ENCODE measurements at places on chromosomes 2 and 18.

- no peak for DNase-seq
Measured at GRCh38 chr18:70693246-70693645, 404.4 kb downstream of the SOCS6 start.

DNA sequence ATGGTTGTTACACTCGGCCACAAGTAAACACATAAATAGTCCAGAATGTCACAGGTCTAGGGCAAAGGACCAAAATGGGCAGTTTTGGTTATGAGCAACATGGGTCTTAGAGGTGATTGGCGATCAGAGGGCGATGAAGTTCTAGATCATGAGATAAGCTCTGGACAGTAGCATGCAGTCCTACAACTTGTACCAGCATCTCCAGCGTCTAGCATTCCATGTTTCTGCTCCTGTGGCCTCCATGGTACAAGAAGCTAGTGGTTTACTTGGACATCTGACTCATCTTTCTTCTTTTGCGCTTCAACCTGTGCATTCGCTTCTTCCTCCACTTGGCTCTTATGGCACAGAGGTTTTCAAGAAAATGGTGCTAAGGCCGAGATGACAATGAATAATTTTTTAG lies 8.9 kb upstream of the MMADHC start:
- no peak for DNase-seq

- DNase-seq: no peak
Measured at GRCh38 chr2:37997629-37998028, 72.5 kb downstream of the RMDN2 start.

DNA sequence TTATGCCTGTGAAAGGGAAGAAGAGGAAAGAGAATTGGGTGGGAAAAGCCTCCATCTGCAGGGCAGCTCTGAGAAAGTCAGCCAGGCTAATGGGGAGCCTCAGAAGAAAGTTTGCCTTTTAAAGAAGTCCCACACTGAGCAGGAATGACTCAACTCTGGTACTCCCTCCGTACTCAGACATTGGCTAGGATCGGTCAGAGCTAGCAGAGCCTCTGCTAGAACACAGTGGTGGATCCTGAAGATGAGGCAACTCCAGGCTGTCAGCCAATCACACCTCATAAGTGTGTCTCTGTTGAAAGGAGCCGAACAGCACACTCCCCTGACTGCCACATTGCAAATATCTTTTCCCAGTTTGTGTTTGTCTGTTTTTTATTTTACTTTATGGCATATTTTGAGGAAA lies 96.9 kb downstream of the HNRNPLL start:
- DNase-seq: no peak

DNA sequence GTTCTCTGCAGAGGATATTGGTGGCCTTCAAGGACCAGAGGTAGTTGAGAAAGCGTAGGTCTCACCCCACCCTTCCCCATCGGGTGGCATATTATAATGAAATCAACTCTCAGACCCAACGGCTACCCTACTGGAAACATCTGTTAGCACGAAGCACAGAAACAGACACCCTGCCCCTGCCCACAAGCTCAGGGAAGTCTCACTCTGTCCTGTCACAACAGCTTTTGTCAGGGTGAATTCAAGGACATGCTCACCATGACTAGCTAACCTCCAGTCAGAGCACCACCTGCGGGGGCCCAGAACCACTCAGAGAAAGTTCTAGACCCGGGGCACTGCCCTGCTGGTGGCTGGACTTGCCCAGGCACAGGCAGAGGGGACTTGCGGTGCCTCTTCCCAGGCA lies 3.5 kb upstream of the B3GNT7 start:
- no peak for DNase-seq

DNA sequence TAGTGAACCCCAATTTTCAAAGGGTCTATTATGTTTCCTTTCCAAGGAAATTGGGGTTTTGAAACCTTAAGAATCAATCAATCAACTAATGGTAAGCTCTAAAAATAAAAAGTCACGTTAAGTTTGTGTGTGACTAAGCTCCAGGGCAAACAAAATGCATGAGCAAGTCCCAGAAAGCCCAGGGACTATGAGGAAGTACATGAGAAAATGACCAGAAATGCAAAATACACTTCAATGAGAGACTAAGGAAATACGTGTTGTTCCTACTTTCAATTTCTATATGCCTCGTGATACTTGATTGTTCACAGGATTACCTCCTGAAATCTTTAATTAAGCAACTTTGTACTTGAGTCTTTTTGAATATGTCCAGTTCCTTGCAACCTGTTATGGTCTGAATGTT lies 684.4 kb upstream of the SYT4 start:
- DNase-seq: no peak

- DNase-seq: peak; percentile 59
Measured at GRCh38 chr2:197168705-197169104, 141.9 kb downstream of the ANKRD44 start.

DNA sequence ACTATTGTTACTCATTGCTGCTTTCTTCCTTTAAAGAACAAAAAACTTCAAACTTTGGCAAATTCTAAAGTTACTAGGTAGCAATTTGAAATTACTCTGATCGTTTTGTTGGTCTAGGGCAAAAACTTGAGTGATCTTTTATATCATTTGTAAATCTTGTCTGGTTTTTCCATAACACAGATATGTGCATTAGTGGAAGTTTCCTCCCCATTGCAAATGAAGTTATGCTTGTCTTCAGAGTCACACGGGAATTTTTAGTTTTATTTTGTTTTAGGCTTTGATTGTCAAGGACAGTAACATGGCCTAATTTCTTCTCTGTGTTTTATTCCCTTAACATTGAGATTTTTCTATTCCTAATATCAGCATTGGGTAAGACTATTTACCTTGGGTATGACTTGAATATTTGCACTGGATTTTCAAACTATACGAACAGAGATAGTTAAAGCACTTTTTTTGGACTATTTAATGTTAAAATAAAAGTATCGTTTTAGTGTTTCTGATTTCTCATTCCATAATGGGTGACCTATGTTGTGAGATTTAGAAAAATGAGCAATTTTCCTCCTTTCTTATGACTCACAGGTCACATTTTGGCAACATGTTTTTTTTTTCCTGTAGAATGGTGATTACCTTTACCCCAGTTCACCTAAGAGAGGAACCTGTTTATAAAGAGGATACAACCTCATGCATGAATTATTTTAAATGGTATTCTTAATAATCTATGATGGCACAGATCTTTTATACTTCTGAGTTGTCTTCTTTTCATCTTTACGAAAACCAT lies 65.0 kb downstream of the BABAM2 start:
- DNase-seq: no peak

DNA sequence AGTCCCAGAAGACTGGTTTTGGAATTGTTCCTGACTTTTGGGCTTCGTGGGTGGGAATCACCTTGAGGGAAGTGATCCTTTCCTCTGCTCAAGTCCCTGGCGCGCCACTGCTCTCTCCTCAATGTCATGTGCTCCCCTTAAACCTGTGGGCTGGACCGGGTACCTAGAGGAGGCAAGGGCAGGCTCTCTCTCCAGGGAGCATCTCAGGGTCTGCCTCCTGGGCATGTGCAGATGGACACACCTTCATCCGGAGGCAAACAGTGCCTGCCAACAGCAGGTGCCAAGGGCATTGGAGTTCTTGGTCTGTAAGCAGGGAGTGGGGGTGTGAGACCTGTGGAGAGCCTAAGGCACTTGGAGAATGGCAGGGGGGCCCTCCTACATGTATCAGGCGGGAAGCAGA lies 142.6 kb downstream of the INHBB start:
- DNase-seq: no peak

GRCh38 chr2:121192576-121192975 lies 92.4 kb downstream of the TFCP2L1 start:
- no peak for DNase-seq

- no peak for DNase-seq
Measured at GRCh38 chr18:35467624-35468016, 30.1 kb downstream of the INO80C start.

DNA sequence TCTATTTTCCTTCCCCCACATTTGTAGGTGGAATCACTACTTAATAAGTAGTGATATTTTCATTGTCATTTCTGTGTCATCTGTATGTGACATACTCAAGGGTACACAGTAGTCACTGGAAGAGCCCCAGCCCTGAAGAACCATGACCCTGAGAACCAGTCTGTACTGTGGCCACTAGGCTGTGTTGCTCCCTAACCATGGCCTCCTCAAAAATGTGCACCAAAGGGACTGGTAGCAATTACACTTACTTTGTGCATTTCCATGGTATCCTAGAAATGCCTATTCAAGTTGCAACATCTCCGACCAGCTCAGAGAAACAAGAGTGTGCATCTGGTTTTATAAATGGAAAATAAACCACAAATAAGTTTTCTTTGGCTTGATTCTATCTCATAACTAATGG lies 155.1 kb downstream of the DOCK10 start:
- DNase-seq: no peak

GRCh38 chr2:227509824-227510619 lies 38.1 kb downstream of the AGFG1 start:
- no peak for DNase-seq

GRCh38 chr18:1252936-1253335 lies 348.3 kb downstream of the ADCYAP1 start:
- no peak for DNase-seq

Data from stimulated activated CD8-positive, alpha-beta memory T cell treated with anti-CD3 and anti-CD28 coated beads, Interleukin-2, amount 100 ng/mL, for 1 hour (primary cell).